GM12878 (cell line): ENCODE measurements at places on chromosomes 5 and 9. TPM values are rescaled to one million over a fixed set of nuclear protein-coding genes. Genes with fewer than 3 reads are reported as not detected.

CSF2 gene
- 0.17 TPM in 1 of 2 replicates, not detected in the other for polyA plus RNA-seq

- no peak for DNase-seq
Measured at GRCh38 chr9:124110307-124110915, 98.8 kb downstream of the LHX2 start.

PTTG1 gene
- polyA plus RNA-seq, result 393 and 407 TPM in 2 replicates

ATP10B gene
- polyA plus RNA-seq, result not detected in 2 replicates

GRCh38 chr5:173205916-173206315, 29.1 kb downstream of the NKX2-5 start:
- DNase-seq, result no peak

DNA sequence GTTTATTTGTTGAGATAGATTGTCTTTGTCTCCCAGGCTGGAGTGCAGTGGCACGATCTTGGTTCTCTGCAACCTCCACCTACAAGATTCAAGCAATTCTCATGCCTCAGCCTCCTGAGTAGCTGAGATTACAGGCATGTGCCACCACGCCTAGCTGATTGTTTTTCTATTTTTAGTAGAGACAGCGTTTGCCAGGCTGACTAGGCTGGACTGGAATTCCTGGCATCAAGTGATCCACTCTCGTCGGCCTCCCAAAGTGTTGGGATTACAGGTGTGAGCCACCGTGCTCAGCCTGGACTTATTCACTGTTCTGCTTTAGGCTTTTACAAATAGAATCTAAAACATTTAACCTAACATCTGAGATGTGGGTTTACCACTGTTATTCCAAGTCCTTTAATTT, 91.3 kb downstream of the COMMD10 start:
- DNase-seq, result no peak

- no peak for DNase-seq
Measured at GRCh38 chr5:74020503-74020902, 394.5 kb downstream of the ARHGEF28 start.

PCDHAC2 gene
- polyA plus RNA-seq, result 0.03 TPM in 1 of 2 replicates, not detected in the other
